ENCODE measurements at places on chromosomes 5 and 9.
A peak's percentile ranks its signal among the peaks of the same experiment; 100 is the strongest.

- no peak for DNase-seq
Measured at GRCh38 chr9:89481538-89481915, 16.4 kb downstream of the SEMA4D start.

- no peak for DNase-seq
Measured at GRCh38 chr9:122226758-122227574, 1.8 kb downstream of the LHX6 start.

DNA sequence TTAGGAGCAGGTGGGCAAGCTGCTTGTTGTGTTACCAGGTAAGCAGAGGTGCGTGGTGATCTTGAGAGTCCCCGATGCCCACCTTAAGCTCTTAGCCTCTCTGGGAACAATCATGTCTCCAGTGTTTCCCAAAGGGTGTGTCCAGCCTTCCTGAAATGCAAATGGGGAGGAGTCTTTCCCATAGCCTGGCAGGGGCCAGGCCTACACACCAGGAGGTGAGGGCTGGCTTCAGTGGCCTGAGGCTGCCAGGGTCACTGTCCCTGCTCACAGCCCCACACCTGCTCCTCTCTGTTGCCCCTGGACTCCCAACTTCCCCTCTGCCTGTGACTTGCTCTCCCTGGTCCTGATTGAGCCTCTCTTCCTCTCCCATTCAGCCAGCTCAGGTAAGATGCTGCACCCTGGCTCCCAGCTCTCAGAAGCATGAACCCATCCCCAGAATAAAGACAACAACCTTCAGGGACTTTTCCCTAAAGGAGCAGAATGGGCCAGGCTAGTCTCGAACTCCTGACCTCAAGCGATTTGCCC, 65.7 kb upstream of the PHYKPL start:
- DNase-seq, result no peak

DNA sequence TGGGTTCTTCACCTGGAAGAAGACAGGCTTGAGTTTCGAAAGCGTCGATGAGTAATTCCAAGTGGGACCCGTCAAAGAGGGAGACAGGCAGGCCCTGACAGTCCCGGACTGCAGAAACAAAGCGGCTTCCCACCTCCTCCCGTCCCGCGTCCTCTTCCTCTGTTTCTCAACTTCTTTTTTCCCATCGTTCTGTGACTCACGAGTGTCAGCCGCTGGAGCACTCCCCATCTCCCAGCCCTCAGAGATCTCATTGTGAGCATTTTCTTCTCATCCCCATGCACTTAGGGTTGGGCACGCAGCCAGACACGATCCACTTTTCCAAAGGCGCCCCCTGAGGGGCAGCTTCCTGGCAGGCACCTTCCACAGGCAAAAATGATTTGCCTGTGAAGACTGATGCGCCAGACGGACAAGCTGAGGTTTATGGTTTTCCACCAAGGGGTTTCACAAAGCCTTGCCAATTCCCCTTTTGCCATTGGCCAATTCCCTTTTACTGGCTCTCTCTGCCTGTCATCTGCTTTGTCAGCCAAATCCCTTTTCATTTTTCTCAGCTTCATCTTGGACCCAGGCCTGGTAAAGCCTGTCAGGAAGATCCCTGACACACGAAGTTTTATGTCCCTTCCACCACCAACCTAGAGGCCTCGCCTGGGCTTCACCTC, 86.5 kb upstream of the ANKRD55 start:
- no peak for DNase-seq

- DNase-seq, result no peak
Measured at GRCh38 chr5:134426361-134426760, 14.7 kb upstream of the CDKN2AIPNL start.

- DNase-seq, result no peak
Measured at GRCh38 chr9:105855987-105856386, 161.6 kb downstream of the TMEM38B start.

GRCh38 chr5:96312383-96312782, 120.7 kb downstream of the PCSK1 start:
- DNase-seq, result no peak

- peak; percentile 21 for DNase-seq
Measured at GRCh38 chr5:95644351-95645042, 2.1 kb upstream of the RFESD start.

DNA sequence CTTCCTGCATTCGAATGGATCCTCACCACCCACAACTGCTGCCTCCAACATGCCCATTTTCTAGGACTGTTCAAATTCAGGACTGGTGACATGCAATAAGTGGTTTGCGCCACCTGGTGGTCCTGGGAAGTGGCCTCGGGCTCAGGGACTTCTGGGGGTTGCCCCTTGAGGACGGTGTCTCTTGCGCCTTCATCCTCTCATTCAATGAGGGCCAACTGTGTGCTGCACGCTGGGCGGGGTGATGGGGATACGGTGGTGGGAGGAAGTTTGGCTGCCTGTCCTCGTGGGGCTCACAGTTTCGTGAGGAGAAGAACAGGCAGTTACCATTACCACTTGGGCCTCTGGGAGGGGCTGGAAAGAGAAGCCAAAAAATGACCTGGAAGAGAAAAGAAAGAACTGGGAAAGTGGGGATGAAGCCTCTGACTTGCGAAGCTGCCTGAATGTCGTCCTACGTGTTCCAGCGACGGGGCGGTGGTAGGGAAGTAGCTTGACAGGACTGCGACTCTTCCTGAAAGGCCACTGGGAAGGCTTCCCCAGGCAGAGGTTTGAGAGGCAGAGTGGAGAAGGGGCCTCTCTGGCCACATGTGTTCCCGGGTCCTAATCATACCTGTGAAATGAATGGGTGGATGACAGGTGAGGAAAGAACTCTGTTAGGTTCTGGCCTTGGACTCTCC, 49.0 kb downstream of the PSD2 start:
- peak; percentile 27 for DNase-seq

GRCh38 chr5:169435506-169436229, 134.7 kb upstream of the SLIT3 start:
- DNase-seq, result no peak

DNA sequence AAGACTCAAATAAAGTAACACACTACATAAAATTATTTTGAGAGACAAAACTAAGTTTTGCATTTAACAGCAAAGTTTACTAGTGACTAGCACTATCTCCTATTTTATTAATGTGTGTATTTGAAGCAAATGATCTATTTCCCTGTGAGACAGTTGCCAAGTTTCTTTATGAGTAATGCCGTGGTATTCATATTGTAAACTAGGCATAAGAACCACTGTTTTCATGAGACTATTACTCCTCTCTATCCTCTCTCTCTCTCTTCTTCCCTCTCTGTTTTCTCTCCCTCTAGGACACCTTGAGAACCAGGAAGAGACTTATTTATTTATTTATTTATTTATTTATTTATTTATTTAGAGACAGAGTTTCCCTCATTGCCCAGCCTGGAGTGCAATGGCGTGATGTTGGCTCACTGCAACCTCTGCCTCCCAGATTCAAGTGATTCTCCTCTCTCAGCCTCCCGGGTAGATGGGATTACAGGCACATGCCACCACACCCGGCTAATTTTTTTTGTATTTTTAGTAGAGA, 61.1 kb downstream of the MLANA start:
- no peak for DNase-seq

DNA sequence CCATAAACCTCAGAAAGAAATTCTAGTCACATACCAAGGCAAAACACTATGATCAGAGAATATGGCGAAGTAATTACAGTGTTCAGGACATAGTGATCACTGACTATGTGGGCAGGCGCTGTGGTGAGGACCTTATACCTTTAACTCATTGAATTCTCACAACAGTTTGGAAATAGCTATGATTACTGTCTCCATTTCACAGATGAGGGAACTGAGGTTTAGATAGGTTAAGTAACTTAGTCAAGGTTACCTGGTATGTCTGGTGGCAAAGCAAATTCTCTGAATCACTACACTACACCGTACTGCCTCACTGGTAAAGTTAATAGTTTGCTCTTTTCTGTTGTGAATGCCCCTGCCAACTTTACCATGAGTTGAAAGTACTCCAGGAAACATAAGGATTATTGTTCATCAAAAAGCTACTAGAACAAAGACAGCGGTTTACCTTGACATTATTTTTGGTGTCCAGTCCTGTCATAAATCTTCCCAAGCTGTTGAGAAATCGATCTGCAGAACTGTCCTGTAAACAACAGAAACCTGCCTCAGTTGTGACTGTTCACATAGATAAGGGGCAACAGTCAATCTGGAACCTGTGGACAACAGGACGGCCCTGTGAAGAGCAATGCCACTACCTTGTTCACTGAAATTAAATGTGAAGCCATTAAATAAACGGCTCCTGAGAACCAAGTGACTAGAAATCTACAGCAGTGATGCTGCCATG, 36.3 kb downstream of the NIPSNAP3B start:
- no peak for DNase-seq

- no peak for DNase-seq
Measured at GRCh38 chr9:107213561-107214028, 69.5 kb upstream of the RAD23B start.

DNA sequence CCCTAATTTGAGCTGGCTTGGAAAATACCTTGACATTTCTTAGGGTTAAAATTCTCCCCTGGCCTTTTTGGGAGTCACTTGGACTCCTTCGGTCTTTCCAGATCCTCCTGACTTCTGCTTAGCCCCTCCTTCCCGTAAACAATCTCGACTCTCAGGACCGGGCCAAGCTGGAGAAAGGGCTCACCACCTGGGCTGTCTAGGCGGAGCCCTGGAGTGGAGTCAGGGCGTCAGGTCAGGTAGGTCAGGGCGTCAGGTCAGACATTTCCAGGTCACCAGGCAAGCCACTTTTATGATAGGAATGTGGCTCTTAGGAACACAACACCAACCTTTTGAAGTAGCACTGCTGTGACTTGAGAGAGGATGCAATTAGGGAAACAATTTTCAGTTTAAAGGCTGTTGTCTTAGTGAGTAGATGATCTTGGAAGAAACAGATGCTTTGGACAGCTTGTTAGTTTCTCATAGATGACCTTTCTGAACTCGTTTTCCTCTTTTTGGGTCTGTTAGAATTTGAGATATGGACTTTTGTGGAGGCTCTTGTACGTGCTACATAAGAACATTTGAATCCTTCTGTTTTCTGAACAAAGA, 12.8 kb downstream of the OSTF1 start:
- no peak for DNase-seq

DNA sequence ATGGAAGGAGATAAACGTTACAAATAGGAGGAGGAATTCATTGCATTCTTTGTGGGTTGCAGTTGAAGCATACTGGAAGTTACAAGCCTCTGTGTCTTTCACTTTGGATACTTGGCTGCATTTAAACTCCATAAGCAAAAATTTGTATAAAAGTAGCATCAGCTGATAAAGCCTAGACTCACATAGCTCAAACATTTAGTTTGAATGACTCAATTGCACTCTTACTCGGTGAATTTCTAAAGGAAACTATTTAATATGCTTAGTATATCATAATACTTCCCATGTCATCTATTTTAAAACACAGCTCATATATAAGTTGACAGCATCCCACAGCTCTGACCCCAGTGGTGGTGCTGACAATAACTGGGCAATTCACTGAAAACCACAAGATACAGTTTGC, 596.6 kb upstream of the ZNF608 start:
- DNase-seq, result no peak

GRCh38 chr9:91805031-91805430, 145.0 kb downstream of the ROR2 start:
- no peak for DNase-seq

- DNase-seq, result no peak
Measured at GRCh38 chr9:89361031-89361430, 42.7 kb downstream of the SECISBP2 start.
